ENCODE measurements at places on chromosomes 12 and 14. TPM values are rescaled to one million over a fixed set of nuclear protein-coding genes. Genes with fewer than 3 reads are reported as not detected.

- DNase-seq: no peak
Observed at GRCh38 chr12:117188961-117189724, 1.1 kb downstream of the FBXO21 start.

DNA sequence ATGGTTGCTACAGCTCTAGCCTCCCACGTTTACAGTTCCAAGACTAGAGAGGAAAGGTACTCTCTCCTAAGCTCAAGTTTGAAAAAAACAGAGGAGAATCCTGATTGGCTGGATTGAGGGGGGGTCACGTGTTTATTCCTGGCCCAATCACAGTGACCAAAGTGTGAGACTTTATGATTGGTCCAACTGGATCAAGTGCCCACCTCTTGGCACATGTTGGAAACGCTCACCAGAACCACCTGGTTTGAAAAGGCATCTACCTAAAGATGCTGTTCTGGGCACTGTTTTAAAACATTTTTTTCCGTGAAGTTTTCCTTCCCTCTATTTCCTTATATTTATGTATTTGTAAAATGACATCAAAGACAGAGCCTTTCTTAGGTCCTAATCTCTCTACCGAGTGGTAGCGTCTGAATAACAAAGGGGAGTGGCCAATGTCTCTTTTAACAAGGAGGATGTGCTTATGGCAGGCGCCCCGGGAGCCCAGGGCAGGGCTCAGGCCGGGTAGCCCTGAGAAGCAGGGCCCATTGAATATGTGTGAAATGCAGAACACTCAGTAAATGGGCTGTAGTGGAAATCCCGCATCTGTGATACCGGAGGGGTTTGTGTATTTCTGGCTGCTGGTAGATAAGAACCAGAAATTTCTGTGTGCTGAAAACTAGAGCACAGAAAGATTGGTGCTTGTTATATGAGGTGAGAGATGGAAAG, 146.2 kb downstream of the ATP23 start:
- no peak for DNase-seq

- no peak for DNase-seq
Observed at GRCh38 chr14:55482936-55483605, 42.7 kb upstream of the TBPL2 start.

DNA sequence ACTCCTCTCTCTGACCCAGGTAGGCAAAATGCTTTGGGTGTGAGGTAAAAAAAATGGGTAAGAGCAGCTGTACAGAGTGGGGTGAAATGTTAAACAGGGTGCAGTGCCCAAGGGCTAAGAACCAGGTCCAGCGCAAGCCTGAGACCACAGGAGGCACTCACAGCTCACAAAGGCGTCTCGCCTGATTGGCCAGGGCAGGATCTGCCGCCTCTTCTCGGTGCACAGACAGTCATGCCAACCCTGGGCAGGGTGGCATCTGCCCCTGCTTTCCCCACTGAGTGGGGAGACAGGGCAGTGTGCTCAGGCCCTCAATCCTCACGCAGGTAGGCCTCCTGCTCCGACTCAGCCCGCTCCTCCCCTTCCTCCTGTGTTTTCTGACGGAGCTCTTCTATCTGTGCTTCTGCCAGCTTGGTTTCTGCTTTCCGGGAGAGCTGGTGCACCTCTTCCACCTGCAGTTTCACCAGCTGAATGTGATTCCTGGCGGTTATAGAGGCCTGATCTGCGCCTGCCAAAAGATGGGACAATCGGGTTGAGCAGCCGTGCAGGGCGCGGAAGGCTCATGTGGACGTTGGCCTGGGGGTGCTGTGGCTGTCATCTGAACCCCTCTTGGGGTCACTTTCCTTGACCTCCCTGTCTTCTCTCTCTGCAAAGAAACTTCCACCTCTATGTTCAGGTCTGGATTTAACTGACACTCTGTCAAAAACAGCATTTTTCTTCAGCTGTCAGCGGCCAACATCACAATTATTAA, 4.7 kb downstream of the B3GNT4 start:
- no peak for DNase-seq

DNA sequence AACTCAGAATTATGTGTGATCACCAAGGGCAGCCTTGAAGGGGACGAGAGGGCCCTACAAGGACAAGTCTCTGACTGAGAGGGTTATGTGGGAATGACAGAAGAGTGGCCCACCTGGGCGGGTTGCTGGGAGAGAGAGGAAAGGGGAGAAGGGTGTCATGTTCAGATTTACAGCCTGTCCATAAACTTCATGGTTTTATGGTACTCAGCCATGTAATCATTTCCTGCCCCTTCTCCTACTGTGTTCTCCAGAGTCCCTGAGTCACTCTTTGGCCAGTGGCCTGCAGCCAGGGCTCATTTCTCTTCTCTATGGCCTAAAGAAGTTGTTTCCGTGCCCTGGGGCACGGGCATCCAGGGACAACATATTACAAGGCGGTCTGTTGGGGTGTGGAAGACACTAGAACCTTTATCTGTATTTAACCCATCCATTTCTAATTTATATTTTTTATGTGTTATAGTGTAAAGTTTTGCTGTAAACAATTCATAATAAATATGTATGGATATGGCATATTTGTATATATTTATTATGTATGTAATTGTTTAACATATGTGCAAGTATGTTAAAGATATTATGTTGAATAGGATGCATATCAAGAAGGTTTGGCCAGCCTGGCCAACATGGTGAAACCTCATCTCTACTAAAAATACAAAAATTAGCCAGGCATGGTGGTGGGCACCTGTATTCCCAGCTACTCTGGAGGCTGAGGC, 26.9 kb downstream of the DDX47 start:
- DNase-seq: no peak

DNA sequence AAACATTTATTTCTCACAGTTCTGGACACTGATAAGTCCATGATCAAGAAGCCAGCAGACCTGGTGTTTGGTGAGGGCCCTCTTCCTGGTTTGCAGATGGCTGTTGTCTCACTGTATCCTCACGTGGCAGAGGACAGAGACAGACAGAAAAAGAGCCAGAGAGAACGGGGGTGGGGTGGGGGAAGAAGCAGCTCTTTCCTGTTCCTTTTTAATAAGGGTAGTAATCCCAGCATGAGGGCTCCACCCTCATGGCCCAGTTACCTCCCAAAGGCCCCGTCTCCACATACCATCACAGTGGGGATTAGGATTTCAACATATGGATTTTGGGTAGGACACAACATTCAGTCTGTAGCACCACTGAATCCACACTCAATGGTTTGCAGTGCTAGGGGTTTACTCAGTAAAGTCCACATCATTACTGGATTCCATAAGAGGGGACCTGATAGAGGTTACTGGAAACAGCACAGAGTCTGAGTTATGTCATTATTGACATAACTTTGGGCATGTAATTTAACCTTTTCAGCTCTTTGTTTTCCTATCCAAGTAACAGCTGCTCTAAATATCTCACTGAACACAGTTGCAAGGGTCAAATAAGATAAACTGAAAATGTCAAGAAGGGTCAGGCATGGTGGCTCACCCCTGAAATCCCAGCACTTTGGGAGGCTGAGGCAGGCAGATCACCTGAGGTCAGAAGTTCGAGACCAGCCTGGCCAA, 53.2 kb downstream of the RPAP3 start:
- DNase-seq: no peak

GRCh38 chr14:50308363-50308915, 3.6 kb downstream of the L2HGDH start:
- no peak for DNase-seq

- no peak for DNase-seq
Observed at GRCh38 chr12:95336387-95337067, 118.9 kb downstream of the VEZT start.

GRCh38 chr12:90999527-90999926, 5.2 kb downstream of the EPYC start:
- DNase-seq: no peak

DNA sequence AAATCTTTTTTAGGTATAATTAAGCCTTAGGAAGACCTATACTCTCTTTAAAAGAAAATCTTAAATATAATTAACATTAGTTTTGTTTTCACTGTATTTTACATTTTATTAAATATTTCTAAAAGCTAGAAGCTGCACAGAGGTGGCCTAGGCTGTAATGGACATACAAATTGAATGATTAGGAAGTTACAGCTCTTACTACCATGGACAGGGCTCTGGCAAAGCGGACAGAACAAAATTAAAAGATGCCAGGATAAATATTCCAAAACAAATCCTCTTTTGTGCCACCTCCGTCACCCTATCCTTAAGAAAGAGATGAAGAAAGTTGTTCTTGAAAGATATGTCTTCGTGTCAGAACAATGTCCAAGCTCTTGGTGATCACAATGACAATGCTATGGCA, 376.5 kb downstream of the ETNK1 start:
- no peak for DNase-seq

DNA sequence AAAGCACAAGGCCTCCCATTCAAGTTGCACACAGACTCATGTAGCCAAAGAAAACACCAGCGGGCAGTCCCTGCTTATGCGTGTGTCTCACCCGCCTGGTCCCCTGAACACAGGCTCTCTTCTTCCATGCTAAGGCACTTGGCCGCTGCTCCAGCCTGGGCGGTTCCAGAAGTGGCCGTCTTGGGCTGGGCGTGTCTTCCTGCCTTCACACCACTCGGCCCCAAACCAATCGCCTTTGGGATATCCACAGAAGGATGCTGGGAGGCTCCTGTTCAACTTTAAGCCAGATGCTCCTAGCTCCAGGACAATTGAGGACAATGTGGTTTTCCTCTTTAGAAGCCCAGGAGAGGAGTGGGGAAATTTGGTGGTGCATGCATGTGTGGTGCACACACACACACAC, 2.2 kb downstream of the SCARB1 start:
- no peak for DNase-seq

GRCh38 chr12:102675672-102676071, 195.3 kb upstream of the IGF1 start:
- DNase-seq: no peak

- no peak for DNase-seq
Observed at GRCh38 chr12:26803552-26803951, 29.4 kb downstream of the ITPR2 start.

DNA sequence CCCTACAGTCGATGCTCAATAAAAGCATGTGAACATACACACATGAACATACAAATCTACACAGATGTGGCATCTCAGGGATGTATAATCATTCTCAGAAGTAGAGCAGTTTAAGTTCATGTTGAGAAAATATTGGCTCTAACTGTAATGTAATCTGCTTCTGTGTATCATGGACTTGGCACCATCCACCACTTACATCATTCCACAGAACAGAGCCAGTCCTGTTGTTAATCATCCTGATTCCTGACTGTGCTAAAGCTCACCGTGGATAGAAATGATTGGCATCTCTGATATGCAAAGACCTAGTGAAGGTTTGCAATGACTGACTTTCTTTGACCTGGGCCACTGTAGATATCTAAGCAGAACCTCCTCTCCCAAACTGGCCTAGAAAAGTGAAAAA, 1141.3 kb downstream of the BCL11B start:
- DNase-seq: no peak

GRCh38 chr12:2586156-2587038, 208.4 kb upstream of the FKBP4 start:
- DNase-seq: no peak

DNA sequence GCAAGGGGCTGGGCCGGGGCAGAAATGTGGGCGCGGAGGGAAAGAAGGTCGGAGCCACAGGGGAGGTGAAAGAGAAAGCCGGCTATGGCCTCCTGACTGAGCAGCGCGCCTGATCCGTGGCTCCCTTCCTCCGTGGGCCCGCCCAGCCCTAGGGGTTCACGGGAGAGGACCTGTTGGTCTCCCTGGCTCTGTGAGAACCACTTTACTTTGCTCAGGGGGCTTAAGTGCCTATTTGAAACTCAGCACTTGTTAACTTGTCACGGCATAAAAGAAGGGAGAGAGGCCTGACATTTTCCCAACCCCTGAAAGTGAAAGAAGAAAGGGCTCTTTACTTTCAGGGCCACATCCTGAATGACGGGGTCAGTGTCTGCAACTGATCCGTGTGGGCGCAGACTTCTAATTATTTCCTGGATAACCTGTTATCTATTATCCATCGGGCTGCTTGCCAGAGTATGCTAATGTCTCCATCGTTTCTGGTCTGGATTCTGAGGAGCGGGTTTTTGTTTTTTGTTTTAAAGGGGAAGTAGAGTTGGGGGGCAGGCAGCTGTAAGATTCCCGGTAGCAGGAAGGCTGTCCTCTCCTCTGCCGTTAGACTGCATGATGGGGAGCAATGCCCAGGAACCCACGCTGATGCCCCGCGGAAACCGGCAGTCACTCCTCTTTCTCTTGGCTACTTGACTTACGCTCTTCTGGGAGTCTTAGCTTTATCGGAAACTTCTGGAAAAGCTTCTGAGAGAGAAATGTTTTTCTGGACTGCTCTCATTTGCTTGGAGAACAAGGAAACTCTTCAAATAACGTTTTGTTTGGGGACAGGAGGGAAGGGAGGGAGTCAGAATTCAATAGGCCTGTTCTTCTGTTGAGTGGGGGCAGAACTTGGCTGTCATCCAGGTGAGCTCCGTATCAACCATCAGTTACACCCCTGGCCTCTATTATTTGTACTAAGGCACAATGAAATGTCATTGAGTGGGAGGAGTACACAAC, 127.7 kb upstream of the MAX start:
- no peak for DNase-seq

- no peak for DNase-seq
Observed at GRCh38 chr12:116959845-116960514, 49.2 kb downstream of the FBXW8 start.

The RPGRIP1 gene
- not detected for total RNA-seq

The KRT73 gene
- total RNA-seq: not detected

The HOXC6 gene
- total RNA-seq: not detected

The TMPRSS12 gene
- not detected for total RNA-seq

The GLIPR1L1 gene
- not detected for total RNA-seq
